Esophagus squamous epithelium (tissue), 5 donors: ENCODE measurements at places on chromosomes 13 and 19.

DNA sequence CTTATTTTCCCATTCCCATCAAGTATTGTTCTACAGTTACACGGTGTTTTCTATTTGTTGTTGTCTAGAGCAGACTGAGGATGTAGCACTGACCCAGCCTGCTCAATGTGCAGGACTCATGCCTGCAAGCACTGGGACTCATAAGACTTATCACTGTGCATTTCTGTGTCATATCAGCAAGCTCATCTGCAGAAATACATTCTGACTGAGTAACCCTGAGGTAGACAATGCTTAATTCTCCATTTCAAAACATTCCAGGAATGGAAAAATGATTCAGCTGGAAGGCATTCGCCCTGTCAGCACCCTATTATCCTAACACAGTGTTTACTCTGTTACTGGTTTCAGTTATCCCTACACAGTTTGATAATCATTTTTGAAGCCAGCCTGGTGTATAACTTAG lies 2506.4 kb downstream of the PCDH9 start:
- no peak for DNase-seq

- no peak for DNase-seq
These were observed 49.8 kb upstream of the GTF3A start for GRCh38 chr13:27374650-27375049.

- DNase-seq: no peak
These were observed 28.3 kb upstream of the CEBPG start for GRCh38 chr19:33345163-33345562.

GRCh38 chr13:22114630-22115311 lies 443.9 kb downstream of the FGF9 start:
- DNase-seq: no peak

GRCh38 chr13:83839146-83839545 lies 43.1 kb downstream of the SLITRK1 start:
- DNase-seq: no peak

GRCh38 chr19:11387162-11388034 lies 3.3 kb upstream of the EPOR start:
- no peak for DNase-seq
